MV-4-11 (cell line): ENCODE measurements at places on chromosomes 3 and 15.

GRCh38 chr3:127408022-127408683, 120.3 kb upstream of the PRR20G start:
- no peak for DNase-seq

- DNase-seq, result peak; percentile 76
These were observed 155.2 kb upstream of the UBE2E1 start for GRCh38 chr3:23650371-23651140.

- peak; percentile 10 for DNase-seq
These were observed 717 bp downstream of the PXK start for GRCh38 chr3:58333206-58334012.

GRCh38 chr3:150737874-150738679, 24.9 kb downstream of the SIAH2 start:
- peak; percentile 71 for DNase-seq

GRCh38 chr3:128483657-128484403, 9.2 kb downstream of the GATA2 start:
- DNase-seq, result no peak

DNA sequence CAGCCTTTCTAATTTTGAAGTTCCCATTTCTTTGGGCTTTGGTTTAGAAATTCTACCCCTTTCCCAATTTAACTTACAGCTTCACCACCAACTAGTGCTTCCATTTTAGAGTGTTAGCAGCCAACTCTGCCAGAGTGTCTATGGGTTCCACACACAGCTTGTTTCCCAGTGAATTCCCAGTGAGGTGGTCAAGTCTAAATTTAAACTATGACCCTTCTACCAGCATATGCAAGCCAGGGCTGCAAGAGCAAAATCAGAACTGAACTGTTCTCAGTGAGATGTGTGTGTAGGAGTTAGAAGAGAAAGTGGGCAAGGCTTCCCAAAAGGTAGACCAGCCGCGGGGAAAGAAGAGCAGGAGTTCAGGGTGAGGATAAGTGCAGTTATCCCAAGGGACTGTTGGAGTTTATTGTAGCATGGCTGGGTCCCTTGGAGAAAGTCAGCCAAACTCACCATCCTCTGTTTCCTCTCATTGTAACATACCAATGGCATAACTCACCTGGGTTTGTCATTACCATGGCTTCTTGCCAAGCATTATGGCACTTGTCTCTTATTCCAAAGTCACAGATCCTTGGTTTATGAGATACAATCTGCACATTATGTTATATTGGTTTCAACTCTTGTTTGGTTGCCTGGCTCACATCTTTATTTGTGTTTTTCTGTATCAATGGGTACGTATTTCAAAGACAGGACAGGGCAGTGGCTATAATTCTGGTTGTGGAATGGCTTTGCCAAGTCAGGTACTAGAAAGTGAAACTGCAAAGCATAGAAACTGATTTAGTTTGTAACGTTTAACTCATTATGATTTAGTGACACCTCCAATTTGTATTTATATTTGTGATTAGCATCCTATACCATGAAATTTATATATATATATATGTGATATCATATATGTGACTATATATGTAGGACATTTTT, 130.2 kb upstream of the UMPS start:
- DNase-seq, result no peak
